SHP77 (cell line): ENCODE measurements at places on chromosomes 7 and 10.

DNA sequence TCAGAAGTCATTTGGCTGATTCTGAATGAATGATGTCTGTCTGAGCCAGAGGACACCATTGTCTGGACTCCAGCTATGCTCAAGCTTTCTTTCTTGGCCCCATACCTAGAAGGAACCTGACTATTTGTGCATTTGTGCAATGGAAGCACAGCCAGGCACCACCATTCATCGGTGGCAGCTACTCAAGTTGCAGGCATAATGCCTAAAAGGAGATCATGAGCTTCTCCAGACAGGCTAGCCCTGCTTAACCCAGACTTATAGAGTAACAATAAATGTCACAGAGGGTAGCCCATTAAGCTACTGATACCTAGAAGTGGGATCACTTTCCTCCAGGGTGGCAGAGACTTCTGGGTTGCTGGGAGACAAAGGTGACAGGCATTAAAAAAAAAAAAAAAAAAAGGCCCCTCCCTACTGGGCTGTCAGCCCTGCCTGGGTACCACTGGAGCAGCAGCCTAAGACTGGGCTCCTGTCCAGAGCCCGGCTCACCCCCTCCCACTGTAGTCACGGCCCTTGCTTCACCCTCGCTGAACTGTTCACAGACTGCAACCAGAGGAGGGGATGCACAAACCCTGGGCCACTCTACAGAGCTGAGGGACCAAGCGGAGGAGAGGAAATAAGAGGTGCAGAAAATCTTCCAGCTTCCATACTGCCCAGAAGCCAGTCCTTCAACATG, 75.4 kb upstream of the ATP6V0A4 start:
- DNase-seq = no peak

GRCh38 chr7:126804604-126805003, 448.1 kb downstream of the GRM8 start:
- no peak for DNase-seq

DNA sequence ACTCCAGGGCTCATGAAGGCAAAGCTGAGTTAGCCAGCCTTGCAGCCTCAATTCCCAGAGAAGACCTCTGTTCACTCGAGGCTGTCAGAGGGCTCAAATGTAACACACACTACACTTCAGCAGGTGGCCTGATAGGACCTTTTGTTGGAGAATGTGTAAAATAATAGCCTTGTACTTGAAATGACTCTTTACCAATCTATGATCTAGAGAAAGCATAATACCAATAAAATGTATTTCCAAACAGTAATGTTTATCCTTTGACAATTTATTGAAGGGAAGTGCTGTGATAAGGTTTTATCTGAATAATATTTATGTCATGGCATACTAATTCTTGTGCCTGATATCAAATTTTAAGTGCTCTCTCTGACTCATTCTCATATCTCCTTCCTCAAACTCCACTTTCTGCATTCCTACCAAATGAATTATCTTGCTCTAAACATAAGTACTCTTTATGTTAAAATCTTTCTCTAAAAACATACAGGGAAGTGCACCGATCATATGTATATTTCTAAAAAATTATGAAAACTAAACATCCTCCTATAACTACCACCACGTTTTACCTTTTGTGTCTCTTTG, 20.9 kb downstream of the CYP3A7 start:
- no peak for DNase-seq

DNA sequence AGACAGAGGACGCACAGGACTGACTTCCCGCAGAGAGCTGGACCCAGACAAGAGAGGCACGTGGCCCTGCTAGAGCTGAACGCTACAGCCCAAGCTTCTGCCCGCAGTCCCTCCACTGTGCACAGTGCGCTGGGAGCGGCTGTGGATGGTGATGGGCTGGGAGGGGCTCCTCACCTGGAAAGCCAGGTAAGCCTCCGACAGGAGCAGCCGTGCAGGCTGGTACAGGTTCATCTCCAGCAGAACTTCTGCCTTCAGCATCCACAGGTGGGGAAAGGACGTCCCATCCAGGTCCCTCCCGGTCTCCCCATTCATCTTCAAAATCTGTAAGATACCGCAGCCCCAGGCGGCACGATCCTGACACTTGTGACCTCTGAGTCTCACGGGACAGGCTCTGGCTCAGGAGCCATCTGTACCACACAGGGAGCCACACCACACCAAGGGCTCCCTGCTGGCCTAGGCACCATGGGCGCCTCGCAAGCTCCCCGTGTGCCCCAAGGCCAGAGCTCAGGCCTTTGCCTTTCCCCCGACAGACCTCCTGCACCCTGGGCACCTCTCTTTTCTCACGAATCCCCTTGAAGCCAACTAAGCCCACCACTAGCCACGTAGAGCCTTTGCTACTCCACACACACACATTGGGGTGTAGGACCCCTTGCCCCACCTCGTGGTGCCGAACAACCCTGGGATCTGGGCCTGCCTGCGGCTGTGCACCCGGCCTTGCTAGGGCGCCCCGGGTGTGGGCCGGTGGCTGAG, 76.3 kb downstream of the CFAP46 start:
- no peak for DNase-seq

GRCh38 chr10:73717556-73717955, 19.6 kb upstream of the AGAP5 start:
- DNase-seq = no peak

DNA sequence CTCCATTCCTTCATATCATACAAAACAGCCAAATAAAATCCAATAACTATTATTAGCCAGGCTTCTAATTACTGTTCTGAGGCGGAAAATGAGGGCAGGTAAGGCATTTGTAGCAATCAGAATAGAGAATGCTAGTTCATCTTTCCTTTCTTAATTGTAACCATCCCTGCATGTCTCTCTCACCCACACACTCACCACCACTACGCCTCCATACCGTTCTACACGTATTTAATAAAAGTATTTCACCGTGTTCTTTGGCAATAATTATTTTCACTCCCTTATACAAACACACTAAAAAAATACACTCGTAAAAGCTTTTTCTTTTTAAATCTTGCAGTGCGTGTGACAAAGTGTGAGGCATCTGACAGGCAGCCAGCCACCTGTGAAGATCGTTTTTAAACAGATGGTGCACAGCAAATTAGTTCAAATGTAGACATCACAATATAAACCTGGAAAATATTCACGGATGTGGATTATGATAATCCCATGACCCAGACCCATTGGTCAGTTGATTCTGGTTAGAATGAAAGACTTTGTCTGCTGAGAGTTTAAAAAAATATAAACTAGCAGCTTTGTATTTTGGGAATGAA, 653.6 kb downstream of the REEP3 start:
- no peak for DNase-seq

- DNase-seq = no peak
Measured at GRCh38 chr10:60955957-60956425, 12.0 kb upstream of the RHOBTB1 start.
